ENCODE measurements at places on chromosomes 1 and 21.

- no peak for DNase-seq
Observed at GRCh38 chr1:172944931-172945330, 105.8 kb downstream of the TNFSF18 start.

DNA sequence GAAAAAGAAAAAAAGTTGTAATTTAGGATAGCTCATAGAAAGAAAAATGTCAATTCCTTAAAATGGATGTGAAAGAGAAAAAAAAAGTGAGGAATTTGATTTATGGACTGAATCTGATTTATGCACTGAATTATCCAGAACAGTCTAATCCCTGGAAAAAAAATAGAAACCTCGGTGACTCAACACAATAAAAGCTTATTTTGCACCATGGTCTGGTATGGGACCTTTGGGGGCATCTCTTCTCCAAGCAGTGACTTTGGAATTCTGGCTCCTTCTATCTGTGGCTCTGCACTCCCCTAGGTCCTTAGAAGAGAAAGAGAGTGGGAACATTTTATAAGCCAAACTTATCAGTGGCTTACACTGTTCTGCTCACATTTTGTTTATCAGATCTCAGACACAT is 471.7 kb upstream of the B3GALT2 start:
- DNase-seq, result no peak

- DNase-seq, result no peak
Observed at GRCh38 chr1:31346785-31347184, 26.1 kb downstream of the FABP3 start.

DNA sequence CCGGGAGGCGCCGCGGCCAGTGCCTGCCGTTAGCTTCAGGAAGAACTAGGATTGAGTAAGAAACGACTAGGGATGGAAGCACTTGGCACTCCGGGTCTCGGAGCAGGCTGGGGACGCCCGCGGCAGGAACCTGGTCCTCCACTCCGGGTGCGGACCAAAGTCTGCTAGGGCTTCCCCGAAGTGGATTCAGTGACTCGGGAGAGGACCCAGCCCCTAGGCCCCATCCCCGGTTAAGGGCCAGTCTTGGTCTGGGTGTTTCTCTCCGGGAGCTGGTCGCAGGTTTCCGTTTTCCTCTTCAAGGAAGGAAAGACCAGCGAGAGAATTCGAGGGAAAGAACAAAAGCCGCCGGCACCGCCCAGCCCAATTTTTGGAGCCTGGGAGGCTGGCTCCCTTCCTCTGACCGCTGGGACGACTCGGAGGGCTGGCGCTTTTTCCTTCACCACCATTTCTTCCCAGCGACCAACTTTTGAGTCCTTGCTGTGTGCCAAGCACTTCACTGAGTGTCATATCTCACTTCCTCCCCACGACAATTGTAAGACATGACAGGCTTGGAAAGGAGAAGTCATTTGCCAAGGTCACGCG is 16.8 kb upstream of the STMN1 start:
- peak; percentile 5 for DNase-seq

- DNase-seq, result no peak
Observed at GRCh38 chr1:180916771-180917170, 4.1 kb downstream of the KIAA1614 start.

- DNase-seq, result no peak
Observed at GRCh38 chr21:38254970-38255369, 1.8 kb upstream of the KCNJ15 start.

- no peak for DNase-seq
Observed at GRCh38 chr1:93695411-93696005, 13.9 kb upstream of the BCAR3 start.

DNA sequence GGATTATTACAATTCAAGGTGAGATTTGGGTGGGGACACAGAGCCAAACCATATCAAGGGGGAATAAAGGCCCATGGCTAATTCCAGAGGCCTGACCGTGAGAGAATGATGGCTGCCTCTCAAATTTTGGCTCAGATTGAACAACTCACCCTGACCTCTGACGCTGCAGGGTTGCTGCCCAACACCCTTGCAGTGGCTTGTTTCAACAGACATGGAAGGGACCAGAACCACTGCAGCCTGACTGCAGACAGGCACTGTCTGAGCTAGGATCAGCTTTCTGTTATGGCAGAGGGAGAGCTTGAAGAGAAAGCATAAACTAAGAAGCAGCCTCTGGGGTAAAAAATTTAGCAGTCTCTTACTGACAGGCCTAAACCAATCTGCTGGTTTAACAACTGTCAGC is 90.2 kb upstream of the GADD45A start:
- no peak for DNase-seq

DNA sequence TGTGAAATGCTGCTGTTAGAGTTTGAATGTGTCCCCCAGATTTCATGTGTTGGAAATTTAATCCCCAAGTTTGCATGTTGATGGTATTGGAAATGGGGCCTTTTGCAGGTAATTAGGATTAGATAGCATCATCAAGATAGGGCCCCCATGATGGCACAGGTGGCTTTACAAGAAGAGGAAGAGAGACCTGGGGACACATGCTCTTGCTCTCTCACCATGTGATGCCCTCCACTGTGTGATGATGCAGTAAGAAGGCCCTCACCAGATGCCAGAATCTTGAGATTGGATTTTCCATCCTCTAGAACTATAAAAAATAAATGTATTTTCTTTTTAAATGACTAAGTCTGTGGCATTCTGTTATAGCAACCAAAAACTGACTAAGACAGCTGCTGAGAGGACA is 57.0 kb upstream of the NEK7 start:
- no peak for DNase-seq

- DNase-seq, result no peak
Observed at GRCh38 chr1:43337588-43337987, at the start of gene MPL. Gene MPL, plus strand, starts transcription at chr1:43337818. Its CDS starts 31 bp downstream, at chr1:43337849.

GRCh38 chr1:234713440-234713839 is 103.5 kb upstream of the IRF2BP2 start:
- no peak for DNase-seq

- peak; percentile 41 for DNase-seq
Observed at GRCh38 chr21:41928621-41929220, 25.1 kb downstream of the C2CD2 start.

All from CD4-positive, alpha-beta T cell treated with Interferon alpha-2 for 1 hour (primary cell).